ENCODE measurements at places on chromosomes 6 and 20.
A peak's percentile ranks its signal among the peaks of the same experiment; 100 is the strongest.

DNA sequence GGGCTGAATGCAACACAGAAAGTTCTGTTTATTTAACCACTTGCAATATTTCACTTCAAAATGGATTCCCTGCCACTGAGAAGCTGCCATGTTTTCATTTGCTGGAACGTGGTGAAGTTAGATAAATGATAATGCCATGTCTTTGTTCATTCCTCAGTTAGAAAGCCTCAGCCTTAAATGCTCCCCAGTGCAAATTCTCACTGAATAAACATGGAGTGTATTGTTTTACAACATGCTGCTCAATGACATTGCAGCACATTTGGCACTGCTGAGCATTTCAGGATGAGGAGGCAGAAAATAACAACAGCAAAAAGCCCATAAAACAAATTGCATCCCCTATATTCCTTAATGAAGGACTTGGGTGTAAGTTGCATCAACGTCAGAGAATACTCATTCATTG lies 913.8 kb upstream of the FLRT3 start:
- no peak for DNase-seq

DNA sequence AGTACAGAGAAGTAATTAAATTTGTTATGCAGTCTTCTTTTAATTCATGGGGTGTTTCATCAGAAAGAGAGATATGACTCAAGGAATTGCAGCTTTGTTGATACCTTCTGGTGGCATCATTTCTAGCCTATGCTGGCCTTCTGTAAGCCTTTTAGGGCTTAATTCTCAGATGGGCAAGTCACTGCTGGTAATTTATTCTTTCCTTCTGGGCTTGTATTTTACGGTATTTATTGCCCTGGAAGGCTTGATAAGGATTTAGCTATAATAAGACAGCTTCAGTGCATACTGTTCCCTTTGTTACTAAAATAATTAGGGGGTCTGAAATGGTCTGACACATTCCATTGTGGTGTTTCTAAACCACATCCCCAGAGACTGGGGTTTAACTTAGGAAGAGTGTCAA lies 57.9 kb upstream of the EMILIN3 start:
- no peak for DNase-seq

GRCh38 chr6:39402239-39402751 lies 79.8 kb upstream of the KCNK16 start:
- no peak for DNase-seq

- no peak for DNase-seq
Observed at GRCh38 chr6:114718186-114718585, 375.4 kb upstream of the HS3ST5 start.

- DNase-seq, result peak; percentile 74
Observed at GRCh38 chr6:26249957-26250697, 114.9 kb upstream of the BTN3A2 start.

DNA sequence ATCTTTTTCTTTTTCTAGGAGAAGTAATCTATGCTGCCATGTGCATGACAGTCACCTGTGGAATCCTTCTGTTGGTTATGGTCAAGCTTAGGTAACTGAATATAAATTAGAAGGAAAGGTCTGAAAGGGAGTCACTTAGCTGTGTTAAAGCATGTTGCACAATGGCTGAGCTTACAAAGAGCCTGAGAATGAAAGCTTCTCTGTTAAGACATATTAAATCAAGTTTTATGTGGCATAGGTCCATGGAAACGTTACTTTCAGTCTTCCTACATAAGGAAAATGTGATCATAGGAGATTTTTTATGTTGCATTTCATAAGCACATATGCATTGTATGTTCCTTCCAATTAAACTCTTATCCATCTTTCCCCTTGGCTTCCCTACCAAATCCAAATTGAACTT lies 72.1 kb downstream of the GFRAL start:
- DNase-seq, result no peak

DNA sequence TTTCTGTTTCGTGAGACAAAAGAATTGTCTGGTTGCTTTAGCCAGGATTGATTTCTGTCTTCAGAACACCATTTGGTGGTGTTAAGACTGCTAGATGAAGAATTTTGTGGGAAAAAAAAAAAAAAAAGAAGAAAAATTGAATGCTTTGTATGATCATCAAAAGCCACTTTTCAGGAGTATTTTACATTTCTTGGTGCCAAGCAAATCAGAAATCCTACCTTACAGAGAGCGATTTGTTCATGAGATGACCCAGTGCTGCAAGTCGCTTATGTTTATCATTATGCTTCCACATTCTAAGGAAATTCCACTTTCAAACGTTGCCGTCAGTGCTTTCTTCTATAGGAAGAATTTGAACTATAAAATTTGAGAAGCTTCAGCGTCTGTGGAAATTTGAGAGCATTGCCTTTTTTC lies 228.7 kb downstream of the BCKDHB start:
- no peak for DNase-seq

- no peak for DNase-seq
Observed at GRCh38 chr6:121645100-121645745, 209.8 kb downstream of the GJA1 start.

GRCh38 chr20:11047559-11047958 lies 373.8 kb upstream of the JAG1 start:
- no peak for DNase-seq

- no peak for DNase-seq
Observed at GRCh38 chr6:98836025-98836961, 1.9 kb downstream of the POU3F2 start.

DNA sequence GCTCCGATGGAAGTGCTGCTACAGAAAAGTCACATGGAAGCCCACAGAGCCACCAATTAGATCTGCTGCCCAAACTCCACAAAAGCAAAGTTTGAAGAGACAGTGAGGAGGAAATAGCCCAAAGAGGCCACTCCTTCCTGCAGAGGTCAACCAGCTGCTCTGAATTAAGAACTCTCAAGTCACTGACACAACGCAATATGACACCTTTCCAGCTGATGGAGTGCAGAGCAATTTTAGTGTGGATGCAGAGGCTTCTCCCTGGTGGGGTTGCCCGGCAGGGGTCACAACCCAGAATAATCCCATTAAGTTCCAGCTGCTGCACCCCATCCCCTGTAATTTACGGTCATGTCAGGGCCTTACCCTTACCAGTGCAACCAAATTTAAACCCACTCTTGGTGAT lies 361.9 kb upstream of the JARID2 start:
- no peak for DNase-seq

DNA sequence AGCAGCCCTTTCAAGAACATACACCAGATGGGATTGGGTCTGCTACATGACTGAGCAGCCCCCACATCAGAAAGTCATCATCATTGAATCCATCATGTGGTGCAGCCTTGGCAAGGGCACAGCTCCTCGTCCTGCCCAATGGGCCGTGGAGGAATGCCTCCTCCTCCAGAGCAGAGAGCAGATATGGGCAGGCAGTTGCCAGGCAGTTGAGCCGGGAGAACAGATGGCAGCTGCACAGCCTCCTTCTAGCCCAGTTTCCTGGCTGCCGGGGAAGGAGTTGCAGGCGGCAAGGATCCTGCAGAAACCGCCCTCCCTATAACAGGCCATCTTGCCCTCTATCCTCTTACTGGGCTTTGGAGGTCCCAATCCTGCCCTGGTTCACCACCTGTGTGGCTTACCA lies 11.9 kb upstream of the ZFAND3 start:
- DNase-seq, result no peak

GRCh38 chr20:32605167-32605656 lies 20.1 kb upstream of the NOL4L start:
- no peak for DNase-seq

- DNase-seq, result no peak
Observed at GRCh38 chr6:151998784-151999183, 191.3 kb downstream of the ESR1 start.

- no peak for DNase-seq
Observed at GRCh38 chr20:63116412-63117106, 99.4 kb downstream of the YTHDF1 start.

DNA sequence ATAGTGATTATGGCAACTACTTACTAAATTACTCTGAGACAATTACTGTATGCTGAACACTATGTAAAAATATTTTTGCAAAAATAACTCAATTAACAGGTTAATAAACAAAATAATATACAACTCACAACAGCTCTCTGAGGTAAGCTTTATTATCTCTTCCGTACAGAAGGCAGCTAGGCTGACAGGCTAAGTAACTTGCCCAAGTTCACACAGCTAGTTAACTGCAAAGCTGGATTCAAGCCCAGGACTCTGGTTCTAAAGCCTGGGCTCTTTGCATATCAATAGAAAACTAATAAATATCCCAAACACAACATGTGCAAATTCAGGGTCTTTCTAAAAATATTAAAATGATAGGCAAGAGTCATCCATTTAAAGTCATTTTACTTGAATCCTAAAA lies 169.5 kb upstream of the BEND3 start:
- no peak for DNase-seq

- DNase-seq, result no peak
Observed at GRCh38 chr20:14782731-14783130, 445.3 kb upstream of the FLRT3 start.

DNA sequence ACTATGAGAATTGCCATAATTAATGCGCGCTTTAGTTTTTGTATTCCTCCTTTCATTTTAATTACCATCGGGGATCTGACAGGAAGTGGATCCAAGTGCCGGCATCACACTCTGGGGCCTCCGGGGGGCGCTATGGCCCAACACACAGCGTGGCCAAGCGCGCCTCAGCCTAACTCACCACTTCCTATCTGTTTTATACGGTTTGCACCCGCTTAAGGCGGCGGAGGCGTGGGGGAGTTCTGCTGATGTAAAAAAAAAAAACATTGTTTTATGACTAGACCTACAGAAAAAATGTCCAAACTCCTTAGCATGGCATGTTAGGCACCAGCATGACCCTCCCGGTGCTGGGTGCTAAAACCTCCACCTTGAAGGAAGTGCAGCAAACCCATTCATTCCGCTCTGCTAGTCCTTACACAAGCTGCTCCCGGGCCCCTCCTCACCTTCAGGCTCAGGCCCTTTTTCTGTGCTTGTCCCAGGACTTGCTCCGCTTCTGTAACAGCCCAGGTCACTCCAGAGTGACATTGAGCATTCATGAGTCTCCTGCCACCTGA lies 4.5 kb upstream of the EBF4 start:
- peak; percentile 76 for DNase-seq

DNA sequence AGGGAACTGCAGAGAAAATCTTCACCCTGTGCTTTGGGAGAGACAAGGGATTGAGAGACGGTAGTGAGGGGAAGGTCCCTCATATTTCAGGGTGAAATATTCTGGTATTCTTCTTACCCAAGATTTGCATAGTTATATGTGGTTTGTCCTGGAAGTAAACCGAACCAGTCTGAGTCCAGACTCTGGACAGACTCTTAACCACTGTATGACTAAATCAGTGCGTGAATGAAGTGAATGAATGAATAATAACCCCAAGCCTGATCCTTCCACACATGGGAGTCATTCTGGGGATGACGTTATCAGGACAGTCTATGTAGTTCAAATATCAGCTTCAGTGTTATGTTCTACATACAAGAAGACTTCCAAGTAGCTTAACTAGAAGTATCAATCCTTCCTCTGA lies 690.7 kb downstream of the KIF16B start:
- DNase-seq, result no peak

- DNase-seq, result no peak
Observed at GRCh38 chr20:9989066-9989724, 45.6 kb upstream of the ANKEF1 start.

- no peak for DNase-seq
Observed at GRCh38 chr6:119848696-119849095, 499.1 kb upstream of the MAN1A1 start.
